Tibial artery (tissue), 4 donors: ENCODE measurements at places on chromosomes 1 and 21.
A peak's percentile ranks its signal among the peaks of the same experiment; 100 is the strongest.

- no peak for DNase-seq
These were observed 174.6 kb downstream of the GABPA start for GRCh38 chr21:25909341-25909740.

GRCh38 chr1:234437423-234438171, 41.4 kb downstream of the TARBP1 start:
- no peak for DNase-seq

DNA sequence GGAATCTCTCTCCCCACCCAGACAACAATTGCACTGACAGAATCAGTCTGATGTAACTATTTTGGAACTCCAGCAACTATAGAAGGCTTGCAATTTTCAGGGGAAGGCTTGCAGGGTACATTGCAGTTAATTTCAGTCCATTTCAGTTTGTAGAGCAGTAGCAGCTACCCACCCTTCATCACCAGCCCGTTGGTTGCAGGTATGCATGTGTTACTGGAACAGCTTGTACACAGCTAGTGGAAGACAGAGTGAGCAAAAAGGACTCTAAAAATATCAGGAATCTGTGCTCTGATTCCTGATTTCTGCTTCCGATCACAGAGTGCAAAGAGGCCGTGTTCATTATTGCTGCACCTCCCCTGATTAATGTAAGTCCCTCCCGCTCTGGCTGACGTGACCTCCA, 449.0 kb downstream of the NPHP4 start:
- DNase-seq, result no peak

GRCh38 chr1:233241759-233242158, 53.8 kb downstream of the PCNX2 start:
- no peak for DNase-seq

- DNase-seq, result peak; percentile 98
These were observed at the start of gene S100A4 for GRCh38 chr1:153545067-153546055. TSS of gene S100A4 (minus strand) at chr1:153545806. CDS start at chr1:153544794, 1,012 bp downstream.

DNA sequence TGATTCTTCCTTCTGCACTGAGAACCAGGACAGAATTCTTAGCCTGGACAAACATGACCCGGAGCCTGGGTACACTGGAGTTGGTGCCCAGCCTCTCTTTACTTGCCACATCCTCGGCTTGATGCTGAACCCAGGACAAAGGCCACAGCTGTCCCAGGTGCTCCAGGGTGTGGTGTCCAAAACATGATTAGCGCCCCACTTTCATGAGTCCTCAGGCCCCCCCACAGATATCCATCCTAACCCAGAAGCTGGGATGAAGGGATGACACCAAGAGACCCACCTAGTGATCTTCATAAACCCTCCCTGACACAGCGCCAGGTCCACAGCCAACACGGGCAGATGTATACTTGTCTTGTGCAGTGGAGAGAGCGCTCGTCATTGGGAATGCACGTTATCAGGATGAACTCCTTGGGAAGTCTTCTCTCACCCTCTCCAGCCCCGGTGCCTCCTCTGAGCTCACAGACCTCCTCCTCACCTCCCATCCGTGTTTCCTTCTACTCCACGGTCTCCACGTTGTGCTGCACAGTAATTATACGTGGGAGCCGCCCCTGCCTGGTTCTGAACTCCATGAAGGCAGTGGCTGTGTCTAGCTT, 3.6 kb downstream of the ABCA4 start:
- DNase-seq, result no peak

- no peak for DNase-seq
These were observed 44.5 kb upstream of the WARS2 start for GRCh38 chr1:119184972-119185371.

GRCh38 chr21:24045373-24045772, 1561.9 kb downstream of the MRPL39 start:
- no peak for DNase-seq

DNA sequence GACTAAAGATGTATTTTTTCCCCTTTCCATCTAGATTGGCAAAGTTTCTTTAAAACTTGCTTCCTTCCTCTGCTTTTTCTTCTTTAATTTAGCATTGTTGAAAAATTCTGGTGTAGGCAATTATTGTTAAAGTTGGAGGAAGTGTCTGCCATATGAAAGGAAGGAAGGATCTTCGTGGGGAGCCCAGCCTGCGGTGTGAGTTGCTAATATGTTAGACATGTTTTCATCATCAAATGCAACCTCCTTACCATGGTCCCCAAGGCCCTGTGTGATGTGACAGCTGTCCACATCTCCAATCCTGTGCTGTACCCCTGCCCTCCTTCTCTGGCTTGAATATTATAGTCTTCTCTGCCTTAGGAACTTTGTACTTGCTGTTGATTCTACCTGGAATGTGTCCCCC, 81.0 kb upstream of the ZBTB18 start:
- DNase-seq, result no peak

DNA sequence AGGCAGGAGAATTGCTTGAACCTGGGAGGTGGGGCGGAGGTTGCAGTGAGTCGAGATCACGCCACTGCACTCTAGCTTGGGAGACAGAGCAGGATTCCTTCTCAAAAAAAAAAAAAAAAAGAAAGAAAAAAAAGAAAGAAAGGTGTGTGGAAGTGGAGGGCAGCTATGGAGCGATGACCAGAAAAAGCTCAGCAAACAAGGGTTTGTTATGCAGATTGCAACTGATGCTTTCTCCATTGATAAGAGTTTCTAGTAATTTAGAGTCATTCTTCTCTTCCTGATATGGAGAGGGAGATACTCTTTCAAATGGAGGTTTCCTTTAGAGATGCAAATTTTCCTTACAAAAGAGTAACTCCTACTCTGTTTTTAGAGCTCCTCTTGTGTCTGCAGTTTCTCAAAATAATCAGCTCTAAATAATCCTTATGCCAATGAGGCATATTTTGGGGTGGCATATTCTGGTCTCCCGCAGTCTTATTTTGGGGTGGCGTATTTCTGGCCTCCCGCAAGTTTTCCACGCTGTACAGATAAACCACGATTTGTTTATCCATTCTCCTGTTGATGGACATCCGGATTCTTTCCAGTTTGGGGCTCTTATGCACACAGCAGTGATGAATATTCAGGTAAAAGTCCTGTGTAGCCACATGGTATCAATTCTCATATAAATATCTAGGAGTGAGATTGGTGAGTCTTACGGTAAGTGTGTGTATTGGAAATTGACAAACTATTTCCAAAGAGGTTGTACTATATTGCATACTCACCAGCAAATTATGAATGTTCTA, 30.7 kb upstream of the RCC2 start:
- DNase-seq, result no peak

- no peak for DNase-seq
These were observed 884 bp upstream of the LRRC8C start for GRCh38 chr1:89631816-89632656.

- DNase-seq, result no peak
These were observed 771 bp downstream of the PACC1 start for GRCh38 chr1:212413902-212414327.

- no peak for DNase-seq
These were observed 19.9 kb upstream of the NEK2 start for GRCh38 chr1:211695135-211695816.

DNA sequence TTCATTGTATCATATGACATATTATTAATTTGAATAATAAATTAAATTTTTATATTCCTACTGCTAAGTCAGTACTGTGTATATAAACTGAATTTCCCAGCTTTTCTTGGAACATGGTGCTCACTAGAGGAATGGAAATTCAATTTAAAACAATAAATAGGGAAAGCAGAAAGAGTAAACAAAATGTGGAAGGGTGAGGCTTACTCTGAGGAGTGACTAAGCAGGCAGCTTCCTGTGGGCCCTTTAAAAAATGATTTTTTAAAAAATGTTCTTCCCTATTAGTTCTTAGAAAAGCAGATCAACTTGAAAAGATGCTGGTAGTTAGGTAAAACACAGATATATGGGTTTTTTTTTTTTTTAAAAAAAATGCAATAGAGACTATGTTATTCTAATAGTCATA, 49.5 kb upstream of the S1PR1 start:
- DNase-seq, result no peak

- DNase-seq, result peak; percentile 78
These were observed 43.8 kb downstream of the C1orf198 start for GRCh38 chr1:230824551-230824918.

GRCh38 chr1:13730751-13731482, 30.9 kb downstream of the PRDM2 start:
- DNase-seq, result peak; percentile 42

DNA sequence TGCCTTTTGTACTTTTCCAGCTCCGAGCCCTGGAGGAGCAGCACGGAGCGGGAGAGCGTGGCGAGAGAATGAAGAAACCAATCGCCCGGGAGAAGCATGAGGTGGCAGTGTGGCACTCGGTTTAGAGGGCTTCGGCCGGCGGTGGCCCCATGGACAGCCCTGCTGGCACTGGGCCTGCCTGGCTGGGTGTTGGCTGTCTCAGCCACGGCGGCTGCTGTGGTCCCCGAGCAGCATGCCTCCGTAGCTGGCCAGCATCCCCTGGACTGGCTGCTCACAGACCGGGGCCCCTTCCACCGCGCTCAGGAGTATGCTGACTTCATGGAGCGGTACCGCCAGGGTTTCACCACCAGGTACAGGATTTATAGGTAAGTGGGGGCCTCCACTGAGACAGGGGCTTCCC, 59.0 kb downstream of the BRINP2 start:
- no peak for DNase-seq

GRCh38 chr1:86277936-86278335, 118.2 kb downstream of the ODF2L start:
- DNase-seq, result no peak

DNA sequence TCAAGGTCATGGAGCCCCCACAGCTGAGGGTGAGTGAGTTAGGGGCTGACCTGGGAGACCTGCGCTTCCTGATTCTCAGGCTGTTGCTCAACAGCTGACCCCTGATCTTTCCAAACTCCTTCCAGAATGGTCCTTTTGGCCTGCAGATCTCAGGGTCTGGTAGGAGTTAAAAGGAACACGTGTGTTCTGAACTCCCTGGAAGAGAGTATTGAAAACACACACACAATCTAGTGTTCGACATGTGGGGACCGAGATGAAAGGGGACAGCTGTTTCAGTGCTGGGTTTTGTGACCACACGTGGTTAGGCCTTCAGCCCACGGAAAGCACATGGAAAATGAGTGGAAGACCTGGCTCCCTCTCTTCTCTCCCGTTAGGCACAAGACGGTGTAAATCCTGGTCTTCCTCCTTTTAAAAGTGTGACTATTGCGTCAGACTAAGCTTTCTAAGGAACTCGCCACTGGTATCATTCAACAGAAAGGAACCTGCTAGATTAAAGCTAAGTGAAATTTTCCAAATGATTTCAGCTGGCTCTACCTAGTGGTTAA, 49.6 kb downstream of the RUNX1 start:
- no peak for DNase-seq

DNA sequence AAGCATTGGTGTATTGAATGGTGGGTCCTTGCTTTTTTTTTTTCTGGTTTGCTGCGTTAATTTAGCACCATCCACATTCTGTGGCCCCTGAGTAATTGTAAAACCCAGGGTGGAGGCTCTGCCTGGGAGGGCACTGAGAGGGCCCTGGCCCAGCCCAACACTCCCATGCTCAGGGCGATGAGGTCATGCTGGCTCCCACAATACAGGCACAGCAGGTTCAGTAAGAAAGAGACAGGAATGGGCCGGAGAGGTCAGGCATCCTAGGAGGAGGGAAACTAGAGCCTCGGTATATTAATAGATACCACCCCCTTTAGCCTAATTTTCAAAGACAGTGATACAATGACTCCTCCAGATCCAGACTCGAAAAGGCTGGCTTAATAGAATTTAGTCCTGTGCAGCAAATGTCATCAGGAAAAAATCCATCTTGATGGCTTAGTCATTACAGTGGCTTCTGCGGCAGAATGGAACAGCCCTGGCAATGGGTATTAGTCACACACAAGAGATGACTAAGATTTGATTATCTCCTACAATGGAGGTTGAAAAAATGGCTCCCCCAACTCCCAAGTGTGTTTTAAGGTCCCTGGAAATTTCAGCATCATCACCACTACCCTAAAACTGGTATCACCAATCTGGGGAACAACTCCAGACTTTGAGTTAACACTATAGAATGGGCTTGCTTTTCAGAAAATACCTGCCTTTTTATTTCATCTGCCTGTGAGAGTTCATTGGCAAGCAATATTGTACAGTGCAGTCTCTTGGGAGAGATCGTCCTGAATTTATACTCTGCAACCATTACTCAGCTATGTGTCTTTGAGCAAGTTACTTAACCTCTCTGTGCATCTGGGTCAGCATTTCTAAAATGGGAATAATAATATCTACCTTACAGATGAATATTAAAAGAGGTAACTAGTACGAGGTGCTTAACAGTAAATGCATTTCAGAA, 43.9 kb upstream of the LYST start:
- peak; percentile 66 for DNase-seq

GRCh38 chr21:44350773-44351481, 2.5 kb upstream of the TRPM2 start:
- no peak for DNase-seq

GRCh38 chr1:94239796-94240195, 2.4 kb upstream of the ARHGAP29 start:
- no peak for DNase-seq

DNA sequence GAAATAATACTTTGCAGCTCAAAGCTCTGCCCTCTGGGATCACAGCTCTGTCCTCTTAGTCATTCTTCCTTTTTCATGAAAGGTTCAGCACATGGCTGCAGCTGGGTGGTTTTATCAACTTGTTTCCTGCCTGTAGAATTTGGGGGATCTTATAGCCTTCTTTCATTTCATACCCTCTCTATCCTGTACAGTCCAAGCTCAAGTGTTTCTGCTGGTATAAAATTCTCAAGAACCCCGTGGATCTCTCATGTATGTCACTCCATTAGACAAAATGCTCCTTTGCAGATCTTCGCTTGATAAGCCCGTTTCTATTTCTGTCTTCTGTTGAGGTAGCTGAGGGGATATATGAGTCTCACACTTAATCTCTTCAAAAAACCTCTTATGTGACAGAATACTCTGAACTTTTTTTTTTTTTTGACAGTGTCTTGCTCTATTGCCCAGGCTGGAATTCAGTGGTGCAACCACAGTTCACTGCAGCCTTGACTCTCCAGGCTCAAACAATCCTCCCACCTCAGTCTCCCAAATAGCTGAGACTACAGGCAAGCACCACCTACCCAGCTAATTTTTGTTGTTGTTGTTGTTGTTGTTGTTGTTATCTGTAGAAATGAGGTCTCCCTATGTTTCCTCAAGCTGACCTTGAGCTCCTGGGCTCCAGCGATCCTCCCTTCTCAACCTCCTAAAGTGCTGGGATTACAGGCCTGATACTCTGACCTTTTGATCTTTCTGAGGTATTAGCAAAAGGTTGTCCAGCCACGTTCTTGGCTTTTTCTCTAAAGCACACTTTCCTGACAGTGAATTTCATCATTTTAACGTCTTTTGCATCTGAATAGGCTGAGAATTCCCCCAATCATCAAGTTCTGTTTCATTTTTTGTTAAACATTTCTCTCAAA, 24.6 kb upstream of the COL9A2 start:
- DNase-seq, result no peak

GRCh38 chr1:153262462-153263157, 3.1 kb downstream of the LORICRIN start:
- DNase-seq, result no peak

DNA sequence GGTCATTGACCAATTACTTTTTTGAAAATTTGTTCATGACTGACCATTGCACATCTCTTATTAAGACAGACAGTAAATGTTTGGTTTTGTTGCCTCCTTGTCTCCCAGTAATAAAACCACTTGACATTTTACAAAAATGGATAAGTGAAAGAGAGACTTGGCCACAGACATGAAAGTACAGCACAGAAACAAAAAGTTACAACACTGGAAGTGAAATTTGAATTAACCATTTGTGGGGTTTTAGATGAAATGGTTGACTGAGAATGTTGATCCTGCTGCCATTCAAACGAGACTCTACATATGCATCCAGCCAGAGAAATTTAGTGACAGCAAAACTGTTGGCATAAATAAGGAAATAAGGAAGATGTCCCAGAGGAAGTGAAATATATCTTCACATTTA, 79.3 kb upstream of the B3GALT2 start:
- no peak for DNase-seq

- DNase-seq, result no peak
These were observed 33.6 kb upstream of the DENND1B start for GRCh38 chr1:197808880-197809279.
